ENCODE measurements at places on chromosomes 11 and 22. TPM values are rescaled to one million over a fixed set of nuclear protein-coding genes. Genes with fewer than 3 reads are reported as not detected.

Gene SOX10
- polyA plus RNA-seq = 1.3 TPM

Gene SERHL2
- 6.9 TPM for polyA plus RNA-seq

DNA sequence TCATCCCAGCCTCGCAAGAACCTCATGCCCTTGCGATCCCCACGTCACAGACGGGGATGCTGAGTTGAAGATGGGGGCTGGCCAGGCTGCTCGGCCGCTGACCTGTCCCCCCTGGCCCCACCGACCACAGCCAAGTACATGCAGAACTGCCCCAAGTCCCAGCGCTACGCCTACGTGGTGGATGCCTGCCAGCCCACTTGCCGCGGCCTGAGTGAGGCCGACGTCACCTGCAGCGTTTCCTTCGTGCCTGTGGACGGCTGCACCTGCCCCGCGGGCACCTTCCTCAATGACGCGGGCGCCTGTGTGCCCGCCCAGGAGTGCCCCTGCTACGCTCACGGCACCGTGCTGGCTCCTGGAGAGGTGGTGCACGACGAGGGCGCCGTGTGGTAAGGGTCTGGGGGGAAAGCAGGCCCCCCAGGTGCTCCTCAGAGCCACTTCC is 10.0 kb downstream of the MUC5B start:
- DNase-seq = no peak

DNA sequence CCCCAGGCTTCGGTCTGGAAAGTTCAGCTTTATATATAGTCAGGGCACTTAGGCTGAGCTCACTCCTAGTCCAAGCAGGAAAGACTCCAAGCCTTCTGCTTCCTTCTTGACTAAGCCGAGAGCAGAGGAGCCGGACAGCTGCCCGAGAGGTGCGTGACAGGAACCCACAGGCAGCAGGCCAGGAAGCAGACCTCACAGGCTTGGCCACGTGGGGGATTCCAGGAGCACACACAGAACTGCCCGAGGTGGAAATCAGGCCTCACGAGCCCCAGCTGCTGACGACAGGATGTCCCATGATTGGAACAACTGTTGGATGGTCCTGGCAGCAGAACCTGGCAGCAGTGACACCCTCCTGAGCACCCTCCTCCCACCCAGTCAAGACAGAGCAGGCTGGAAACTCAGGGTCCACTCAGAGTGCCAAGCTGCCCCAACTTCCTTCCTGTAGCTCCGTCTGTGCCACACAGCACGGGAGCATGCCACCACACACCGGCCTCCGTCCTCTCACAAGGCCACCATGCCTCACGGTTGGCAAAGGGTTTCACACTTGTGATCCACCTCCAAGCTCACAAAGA is 5.4 kb downstream of the PLA2G6 start:
- DNase-seq = no peak

GRCh38 chr11:7261578-7261977 is 9.9 kb downstream of the SYT9 start:
- no peak for DNase-seq

DNA sequence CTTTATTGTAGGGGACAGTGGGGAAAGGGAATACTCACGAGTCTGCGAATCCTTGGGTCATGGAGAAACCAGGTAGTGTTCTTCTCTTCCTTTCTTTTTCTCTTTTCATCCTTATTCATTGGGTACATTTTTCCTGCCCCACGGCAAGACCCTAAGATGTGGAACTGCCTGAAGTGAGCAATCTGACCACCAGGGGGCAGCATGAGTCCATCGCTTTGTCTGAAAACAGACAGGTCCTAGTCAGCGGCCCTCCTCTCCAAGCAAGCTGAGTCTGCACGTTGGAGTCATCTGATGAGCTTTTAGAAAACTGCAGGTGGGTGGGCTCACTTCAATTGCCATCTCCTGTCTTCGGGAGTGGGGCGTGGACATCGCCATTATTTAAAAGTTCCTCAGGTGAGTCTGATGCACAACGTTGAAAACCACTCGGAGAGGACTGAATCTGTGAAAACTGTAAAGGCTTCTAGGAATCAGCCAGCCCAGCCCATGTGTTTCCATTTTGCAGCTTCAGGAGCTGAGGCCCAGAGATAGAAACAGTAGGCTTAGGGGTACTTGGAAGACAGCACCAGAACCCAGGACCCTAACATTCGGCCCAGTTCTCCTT is 34.0 kb upstream of the FBXO3 start:
- DNase-seq = peak; percentile 70

DNA sequence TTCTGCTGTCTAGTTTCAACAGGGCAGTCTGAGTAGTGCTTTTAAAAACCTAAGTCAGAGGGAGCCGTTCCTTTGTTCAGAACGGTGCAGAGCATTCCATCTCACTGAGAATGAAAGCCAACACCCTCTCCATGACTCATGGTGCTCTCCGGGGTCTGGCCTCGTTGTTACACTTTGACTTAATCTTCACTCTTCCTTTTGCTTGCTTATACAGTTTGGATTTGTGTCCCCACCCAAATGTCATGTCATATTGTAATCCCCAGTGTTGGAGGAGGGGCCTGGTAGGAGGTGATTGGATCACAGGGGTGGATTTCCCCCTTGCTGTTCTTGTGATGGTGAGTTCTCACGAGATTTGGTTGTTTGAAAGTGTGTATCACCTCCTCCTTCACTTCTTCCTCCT is 292.2 kb downstream of the ST3GAL4 start:
- no peak for DNase-seq

DNA sequence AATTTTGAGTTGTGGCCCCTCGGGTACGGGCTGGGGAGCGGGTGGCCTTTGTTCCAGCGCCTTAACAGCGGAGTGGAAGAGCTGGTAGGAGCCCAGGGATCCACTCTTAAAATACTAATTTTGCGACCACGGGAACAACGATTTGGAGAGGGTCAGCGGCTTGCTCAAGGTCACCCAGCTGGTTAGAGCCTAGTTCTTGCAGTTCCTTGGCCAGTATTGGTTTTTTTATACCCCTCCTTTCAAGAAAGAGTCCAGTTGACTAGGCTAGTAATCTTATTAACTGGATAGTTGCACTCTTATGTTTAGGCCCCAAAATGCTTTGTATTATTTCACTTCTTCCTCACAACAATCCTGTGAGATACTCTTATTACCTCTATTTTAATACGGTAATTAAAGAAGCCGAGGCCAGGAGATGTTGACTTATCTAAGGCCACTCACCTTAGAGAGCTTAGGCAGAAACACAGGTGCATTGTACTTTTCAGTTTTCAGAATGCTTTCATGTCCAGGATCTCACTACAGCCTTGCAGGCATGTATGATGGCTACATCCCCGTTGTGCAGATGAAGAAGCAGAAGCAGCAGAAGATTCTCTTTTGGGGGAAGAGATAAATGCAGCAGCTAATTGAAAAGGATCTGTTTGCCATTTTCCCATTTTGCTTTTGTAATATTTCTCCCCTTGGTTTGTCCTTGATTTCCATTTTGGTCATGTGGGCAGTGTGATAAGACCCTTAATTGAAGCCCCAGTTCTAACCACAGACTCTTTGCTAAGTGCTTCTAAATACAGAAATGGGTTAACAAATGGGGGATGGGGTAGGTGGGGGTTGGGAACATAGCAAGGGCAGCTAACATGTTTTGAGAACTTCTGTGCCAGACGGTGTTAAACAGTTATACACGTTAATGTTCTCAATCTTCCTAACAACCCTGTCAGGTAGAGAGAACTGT is 1.4 kb downstream of the SREBF2 start:
- DNase-seq = no peak

- no peak for DNase-seq
These were observed 94.0 kb downstream of the APOL5 start for GRCh38 chr22:35811670-35812069.

- DNase-seq = no peak
These were observed 19.4 kb upstream of the SUSD2 start for GRCh38 chr22:24161909-24162308.

DNA sequence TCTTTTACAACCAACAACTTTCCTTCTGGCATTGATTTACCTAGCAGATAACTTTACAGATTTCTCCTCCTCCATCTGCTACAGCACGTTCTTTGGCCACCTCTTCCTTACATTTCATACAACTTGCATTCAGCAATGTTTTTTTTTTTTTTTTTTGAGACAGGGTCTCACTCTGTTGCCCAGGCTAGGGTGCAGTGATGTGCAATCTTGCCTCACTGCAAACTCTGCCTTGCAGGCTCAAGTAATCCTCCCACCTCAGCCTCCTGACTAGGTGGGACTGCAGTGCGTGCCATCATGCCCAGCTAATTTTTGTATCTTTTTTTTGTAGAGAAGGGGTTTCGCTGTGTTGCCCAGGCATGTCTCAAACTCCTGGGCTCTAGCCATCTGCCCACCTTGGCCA is 6.5 kb downstream of the PDE3B start:
- no peak for DNase-seq

DNA sequence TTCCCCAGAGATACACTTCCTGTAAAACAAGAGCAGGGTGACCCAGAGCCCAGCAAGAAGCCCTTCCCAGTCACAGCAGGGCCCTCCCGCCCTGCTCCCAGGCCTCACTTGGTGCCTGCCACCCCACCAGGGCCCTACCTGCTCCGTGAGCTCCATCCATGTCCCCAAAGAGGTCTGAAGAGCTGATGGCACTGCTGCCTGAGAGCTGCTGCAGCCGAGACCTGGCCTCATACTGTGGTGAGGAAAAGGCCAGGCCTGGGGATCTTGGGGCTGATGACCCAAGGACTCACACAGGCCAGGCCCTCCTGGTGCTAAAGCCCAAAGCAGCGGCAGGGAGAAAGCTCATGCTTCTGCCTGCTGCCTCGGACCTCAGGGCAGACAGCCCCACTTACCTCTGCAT is 10.3 kb downstream of the ARFGAP2 start:
- DNase-seq = no peak

GRCh38 chr22:29216011-29216872 is 10.5 kb downstream of the EMID1 start:
- no peak for DNase-seq

GRCh38 chr11:117972629-117973502 is 13.3 kb upstream of the IL10RA start:
- DNase-seq = no peak

GRCh38 chr22:47017245-47017644 is 254.8 kb downstream of the TBC1D22A start:
- DNase-seq = no peak

DNA sequence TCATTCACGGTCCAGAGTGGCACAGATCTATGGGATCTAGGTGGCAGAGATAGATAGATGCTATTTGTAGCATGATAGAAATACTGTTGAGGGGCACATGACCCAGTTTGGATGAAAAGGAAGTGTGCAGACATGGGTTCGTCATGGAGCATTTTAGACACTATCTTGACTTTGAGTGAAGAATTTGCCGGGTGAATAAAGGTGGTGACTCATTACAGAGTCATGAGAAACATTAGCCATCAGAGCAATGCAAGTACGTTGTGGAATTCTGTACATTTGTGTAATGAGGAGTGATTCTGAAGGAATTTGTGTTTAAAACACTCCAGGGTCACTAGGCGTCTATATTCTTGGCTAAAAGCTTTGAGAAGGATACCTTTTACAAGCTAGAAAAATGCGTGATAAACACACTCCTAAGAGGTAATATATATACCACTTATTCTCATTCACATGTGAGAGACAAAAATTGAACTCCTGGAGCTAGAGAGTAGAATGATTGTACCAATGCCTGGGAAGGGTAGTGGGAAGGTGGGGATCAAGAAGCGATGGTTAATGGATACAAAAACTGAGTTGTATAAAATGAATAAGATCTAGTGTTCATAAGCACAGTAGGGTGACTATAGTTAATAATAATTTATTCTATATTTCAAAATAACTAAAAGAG is 593.7 kb upstream of the LUZP2 start:
- DNase-seq = no peak

DNA sequence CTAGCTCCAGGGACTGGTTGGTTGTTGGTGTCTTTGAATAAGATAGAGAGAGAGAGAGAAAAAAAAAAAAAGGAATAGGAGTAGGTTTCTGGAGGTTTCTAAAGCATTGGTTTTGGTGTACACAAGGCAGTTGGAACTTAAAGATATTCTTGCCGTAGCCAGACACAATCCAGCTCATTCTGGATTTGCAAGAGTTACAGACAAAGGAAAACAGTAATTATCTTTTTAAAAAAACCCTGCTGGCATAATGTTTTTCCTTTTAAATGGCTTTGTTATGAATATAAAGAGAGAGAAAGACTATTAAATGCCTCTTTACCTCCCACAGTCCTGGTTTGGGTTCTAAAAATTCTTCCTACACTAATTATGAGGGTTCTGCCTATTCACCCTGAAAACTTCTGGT is 120.4 kb upstream of the RAG2 start:
- DNase-seq = no peak

DNA sequence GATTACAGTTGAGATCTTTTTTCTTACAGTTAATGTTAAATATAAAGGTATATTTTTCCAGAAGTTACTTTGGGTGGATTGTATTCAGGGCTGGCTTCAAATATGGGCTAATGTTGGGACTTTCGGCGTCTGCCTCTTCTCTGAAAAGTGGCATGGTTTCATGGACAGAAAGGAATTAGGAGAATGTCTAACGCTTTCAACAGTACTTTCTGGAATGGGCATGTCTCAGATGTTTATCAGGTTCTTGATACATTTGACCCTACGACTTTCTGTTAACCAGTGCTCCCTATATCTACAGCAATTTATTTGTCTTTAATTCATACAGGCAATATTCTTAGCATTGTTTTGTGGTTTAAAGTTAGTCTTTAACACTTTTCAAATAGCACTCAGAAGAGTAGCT is 33.7 kb downstream of the ZC3H12C start:
- DNase-seq = no peak

- DNase-seq = no peak
These were observed 104.8 kb downstream of the PRR5L start for GRCh38 chr11:36400766-36401455.

DNA sequence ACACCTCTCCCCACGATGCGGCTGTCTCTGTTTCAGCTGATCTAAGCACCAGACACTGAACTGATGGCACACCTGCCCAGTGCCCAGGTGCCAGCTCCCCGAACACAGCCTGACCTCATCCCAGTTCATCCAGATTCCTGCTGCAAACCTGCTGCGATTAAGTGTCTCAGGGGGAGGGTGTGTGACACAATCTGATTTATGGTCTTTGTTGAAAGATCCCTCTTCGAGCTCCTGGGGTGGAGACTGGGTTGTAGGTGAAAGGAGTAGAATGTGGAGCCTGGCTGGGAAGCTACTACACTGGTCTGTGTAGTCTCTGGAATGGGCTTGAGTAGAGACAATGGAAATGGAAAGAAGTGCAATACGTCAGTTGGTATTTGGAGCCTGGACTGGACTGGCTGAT is 390.3 kb downstream of the SHANK2 start:
- DNase-seq = no peak

GRCh38 chr22:28711820-28712777 is 29.5 kb downstream of the CHEK2 start:
- DNase-seq = no peak

GRCh38 chr11:102389253-102389652 is 42.2 kb downstream of the BIRC2 start:
- no peak for DNase-seq

DNA sequence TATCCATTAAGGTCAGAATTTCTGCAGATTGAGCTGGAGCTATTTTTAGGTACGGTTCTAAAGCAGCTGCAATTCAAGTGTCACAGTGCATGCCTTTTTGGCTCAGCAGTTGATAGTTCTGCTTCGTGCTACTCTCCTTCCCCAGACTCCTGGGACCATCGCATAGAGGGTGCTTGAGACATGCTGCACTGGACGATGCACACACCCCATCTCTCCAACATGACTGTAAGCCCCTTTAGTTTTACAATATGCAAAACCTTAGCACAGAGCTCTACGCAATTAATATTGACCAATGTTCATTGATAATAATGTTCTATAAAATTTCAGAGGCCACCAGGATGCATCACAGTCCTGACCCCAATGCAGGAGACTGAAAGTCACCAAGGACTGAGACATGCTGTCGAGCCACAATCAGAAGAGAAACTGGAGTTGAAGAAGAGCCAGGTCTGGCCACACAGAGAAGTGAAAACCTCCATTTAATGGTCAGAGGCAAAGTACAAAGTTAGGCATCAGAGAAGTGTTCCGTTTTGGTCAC is 120.9 kb upstream of the ZC3H12C start:
- DNase-seq = no peak

Measured in left renal cortex interstitium (tissue), 4 donors.